ENCODE measurements at places on chromosomes 1 and 21.

DNA sequence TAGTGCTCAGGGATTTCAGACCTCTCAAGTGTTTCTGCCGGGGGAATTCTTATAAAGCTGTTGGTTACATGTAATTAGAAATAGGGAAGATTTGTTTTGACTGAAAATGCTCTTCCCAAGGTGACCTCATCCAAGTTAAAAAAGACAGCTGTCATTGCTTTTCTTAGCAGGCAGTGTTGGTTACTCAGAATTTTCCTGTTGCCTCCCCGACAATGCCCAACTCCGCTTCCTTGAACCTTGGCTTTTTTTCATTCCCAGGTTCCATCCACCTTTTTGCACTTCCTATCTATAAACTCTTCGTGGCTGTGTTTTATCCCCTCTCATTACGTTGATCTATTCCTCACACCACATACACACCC, 825 bp upstream of the DPH5 start:
- no peak for DNase-seq

DNA sequence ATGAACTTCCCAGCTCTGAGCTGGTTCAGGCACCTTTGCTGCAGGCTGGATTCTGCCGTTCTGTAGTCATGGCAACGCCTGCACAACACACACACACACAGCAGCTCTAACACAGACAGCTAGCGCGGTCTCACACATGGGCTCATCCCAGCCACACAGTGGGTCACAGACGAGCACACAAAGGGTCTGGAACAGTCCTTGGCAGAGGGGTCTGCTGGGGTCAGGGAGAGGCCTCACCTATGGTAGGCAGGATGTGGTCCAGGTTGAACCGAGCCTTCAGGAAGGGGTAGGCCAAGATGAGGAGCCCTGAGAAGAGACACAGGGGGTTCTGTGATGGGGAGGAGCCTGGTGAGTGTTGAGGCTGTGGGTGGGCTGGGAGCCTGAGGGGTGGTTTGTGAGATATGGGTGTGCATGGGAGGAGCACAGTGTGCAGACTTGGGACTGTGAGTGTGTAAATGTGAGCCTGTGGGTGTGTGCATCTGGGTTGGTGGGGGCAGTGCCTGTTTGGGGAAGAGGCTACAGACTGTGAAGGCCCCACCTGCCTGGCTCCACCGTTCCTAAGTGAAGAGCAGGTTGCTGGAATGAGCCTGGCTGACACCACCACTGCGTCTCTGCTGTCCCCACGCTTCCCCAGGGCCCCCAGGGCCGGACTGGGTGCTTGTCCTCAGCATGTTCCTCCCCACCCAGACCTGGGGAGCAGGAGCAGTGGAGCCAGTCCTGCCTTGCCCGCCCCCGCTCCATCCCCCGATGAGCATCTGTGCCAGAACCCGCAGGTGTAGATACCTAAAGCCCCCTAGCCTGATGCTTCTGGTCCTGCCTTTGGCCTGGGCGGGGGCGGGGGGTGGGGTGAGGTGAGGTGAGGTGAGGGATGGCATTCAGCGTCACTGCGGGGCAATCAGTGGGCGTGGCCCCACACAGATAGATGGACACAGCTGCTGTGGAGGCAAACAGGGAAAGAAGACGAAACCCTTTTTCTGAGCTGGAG, 1.5 kb downstream of the KNCN start:
- no peak for DNase-seq

DNA sequence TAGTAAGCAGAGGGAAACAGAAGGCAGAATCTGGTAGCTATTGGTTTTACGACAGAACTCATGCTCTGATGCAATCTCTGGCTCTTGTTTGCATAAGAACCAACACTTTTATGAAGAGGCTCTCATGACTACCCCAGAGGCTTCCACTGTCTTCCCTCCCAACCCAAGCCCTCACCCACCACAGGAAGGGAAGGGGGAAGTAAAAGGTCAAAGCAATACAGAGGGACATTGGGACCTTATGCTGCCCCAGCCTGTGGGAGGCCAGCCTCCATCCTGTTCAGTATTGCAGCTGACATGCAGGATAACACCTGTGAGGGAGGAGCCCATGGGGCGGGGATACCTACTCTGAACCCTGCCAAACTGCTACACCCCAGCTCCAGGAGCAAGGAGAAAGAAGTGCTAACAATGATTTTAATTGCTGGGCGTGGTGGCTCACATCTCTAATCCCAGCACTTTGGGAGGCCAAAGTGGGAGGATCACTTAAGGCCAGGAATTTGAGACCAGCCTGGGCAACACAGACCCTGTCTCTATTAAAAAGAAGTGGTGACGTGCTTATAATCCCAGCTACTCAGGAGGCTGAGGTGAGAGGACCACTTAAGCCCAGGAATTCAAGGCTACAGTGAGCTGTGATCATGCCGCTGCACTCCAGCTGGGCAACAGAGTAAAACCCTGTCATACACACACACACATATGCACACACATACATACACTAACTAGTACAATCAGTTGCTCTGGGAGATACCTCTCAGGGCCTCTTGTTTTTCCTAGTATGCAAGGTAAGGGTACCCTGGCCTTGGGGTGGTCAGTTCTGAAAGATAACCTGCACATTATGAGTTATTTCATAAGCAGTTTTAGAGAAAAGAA, 9.5 kb downstream of the MR1 start:
- no peak for DNase-seq

GRCh38 chr1:185083818-185084217, 38.5 kb downstream of the RNF2 start:
- no peak for DNase-seq

DNA sequence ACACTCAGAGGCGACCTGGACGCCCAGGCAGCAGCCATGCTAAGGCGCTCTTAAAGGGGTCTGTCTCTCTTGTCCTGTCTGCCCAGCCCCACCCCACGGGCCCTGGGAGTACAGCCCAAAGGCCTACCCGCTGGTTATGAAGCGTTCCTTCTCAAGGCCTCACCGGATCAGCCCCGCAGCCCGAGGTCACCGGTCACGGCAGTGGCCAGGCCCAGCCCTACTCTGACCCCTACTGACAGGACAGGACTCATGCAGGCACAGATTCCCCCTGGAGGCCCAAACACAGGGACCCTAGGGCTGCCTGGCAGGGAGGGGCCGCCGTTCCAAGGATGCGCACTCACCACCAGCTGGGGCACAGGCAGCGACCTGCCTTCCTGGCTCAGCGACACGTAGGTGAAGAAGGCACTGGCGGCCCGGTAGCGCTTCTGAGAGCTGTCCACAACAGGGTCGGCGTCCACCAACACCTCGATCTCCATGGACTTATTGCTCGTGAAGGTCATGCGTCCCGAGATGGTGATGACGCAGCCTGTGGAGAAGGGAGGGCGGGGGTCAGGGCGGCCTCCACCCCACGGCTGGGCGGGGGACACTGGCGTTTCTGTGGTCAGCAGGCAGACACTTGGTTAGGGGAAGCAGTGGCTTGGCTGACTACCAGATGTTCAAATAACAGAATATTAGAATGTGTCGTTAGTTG, 20.0 kb upstream of the GPR153 start:
- DNase-seq, result no peak

DNA sequence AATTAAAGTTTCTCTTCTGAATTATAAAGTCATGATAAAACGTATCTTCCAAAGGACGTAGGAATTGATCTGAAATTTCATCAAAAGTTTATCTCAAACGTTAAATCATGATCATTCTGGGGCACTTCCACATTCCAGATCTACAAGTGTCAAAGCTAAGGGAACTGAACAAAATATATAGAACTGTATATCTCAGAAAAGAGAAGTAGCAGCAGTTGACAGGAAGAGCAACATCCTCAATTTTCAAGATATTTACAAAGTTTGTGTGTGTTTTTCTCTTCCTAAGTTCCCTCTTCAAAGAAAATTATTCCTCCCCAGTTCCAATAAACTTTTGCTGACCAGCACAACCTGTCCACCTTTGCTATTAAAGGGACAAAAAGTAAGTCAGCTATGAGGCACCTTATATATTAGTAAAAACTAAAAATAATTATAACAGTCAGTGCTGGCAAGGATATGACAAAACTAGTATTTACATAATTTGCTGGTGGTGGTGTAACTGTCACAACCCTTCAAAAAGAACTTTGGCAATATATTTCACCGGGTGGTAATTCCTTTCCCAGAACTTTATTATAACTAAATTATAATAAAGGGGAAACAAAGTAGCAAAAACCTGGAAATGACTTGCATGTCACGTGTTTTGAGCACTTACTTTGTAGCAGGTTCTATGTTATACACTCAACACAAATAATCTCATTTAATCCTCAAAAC, 38.5 kb upstream of the EYA3 start:
- no peak for DNase-seq

DNA sequence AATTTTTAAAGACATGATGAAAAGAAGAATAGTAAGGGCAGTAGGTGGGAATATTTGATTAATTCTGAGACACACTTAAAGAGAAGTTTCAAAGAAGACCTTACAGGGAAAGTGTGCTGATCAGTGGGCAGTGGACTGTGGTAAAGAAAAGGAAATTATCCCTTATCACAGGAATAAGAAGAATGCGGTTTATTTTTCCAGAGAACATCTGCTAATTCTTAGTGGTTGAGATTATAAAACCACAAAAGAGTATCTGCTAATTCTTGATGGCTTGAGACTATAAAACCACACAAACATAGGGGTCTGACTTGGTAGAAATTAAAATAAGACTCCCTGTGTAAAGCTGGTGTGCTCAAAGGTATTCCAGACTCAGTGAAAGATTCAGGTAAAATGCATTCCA, 60.0 kb upstream of the KCTD3 start:
- DNase-seq, result no peak

GRCh38 chr1:175499595-175500382, 243.6 kb downstream of the TNR start:
- DNase-seq, result no peak

GRCh38 chr1:52531249-52531872, 21.5 kb downstream of the TUT4 start:
- DNase-seq, result no peak

DNA sequence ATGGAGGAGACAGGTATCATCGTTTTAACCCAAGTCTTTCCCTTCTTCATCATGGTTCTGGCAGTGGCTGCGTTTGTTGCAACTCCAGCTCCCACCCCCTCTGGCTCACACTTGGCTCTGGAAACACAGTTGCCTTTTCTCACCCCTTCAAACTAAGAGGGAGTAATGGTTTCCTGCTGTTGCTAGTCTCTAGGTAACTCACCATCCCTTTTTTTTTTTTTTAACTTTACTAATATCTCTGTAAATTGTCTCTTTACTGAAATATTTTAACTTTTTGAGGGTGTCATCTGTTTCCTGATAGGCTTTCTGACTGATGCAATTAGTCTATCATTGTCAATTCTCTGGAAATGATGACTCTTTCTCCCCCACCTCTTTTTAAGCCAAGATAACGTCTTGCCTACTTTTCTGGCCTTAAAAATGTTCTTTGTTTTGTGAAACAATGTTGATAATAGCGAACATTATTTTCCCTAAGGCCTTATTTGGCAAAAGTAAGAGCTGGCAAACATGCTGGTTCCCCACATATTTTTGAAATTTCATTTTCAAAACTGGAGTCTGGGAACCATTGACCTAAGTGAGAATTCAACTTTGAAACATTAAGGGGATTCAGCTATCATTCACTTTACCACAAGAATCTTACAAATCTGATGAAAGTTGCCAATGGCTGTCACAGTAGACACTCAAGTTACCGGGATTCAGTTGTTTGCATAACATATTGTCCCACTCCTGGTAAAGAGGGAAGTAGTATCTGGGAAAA, 85.3 kb downstream of the LEPR start:
- no peak for DNase-seq

DNA sequence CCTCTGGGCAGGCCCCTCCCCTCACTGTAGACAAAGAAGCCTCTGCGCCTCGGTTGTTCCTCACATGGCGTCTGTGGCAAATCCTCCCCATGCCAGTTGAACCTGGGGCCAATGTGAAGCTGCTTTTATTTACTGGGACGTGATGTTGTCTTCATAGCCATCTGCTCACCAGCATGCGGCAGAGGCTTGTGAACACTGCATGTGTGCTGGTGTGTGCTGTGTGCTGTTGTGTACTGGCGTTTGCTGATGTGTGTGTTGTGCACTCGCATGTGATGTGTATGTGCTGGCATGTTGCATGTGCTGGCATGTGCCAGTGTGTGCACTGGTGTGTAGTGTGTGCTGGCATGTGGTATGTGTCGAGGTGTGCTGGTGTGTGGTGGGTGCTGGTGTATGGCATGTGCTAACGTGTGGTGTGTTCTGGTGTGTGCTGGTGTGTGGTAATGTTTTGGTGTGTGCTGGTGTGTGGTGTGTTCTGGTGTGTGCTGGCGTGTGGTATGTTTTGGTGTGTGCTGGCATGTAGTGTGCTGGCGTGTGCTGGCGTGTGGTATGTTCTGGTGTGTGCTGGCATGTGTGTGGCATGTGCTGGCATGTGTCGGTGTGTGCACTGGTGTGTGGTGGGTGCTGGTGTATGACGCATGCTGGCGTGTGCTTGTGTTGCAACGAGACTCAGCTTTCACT, 37.2 kb upstream of the TRAPPC10 start:
- DNase-seq, result no peak

- DNase-seq, result no peak
Measured at GRCh38 chr1:182718311-182718710, 33.9 kb upstream of the RGS8 start.

GRCh38 chr1:226512076-226512728, 36.4 kb upstream of the STUM start:
- DNase-seq, result no peak

GRCh38 chr1:29264773-29265389, 28.6 kb downstream of the PTPRU start:
- DNase-seq, result no peak

GRCh38 chr1:246350745-246351144, 156.3 kb downstream of the SMYD3 start:
- DNase-seq, result no peak

GRCh38 chr1:154419620-154420571, 14.8 kb downstream of the IL6R start:
- DNase-seq, result peak; percentile 94

- DNase-seq, result peak; percentile 26
Measured at GRCh38 chr1:114510274-114511031, 550 bp downstream of the TRIM33 start.

GRCh38 chr1:154851392-154852177, 18.5 kb downstream of the KCNN3 start:
- no peak for DNase-seq

DNA sequence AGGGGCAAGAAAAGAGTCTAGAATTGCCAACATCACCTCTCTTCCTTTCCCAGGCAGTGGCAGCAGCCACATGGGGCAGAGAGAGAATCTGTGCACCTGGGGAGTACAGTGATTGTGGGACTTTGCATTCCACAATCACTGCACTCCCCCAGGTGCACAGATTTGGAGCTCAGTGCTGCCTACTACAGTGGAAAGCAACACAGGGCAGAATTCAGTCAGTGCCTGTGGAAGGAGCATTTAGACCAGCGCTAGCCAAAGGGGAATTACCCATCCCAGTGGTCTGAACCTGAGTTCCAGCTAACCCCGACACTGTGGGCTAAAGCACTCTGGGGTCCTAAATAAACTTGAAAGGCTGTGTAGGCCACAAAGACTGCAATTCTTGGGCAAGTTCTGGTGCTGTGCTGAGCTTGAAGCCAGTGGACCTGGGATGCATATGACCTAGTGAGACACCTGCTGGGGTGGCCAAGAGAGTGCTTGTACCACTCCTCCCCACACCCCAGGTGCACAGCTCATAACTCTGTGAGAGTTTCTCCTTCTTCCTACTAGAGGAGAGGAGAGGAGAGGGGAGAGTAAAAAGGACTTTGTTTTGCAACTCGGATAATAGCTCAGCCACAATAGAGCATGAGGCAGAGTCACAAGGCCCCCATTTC, 50.3 kb downstream of the NUP210L start:
- no peak for DNase-seq

- DNase-seq, result no peak
Measured at GRCh38 chr21:22791986-22792560, 1793.9 kb downstream of the NCAM2 start.

- no peak for DNase-seq
Measured at GRCh38 chr1:107061886-107062285, 5.4 kb downstream of the PRMT6 start.
